ENCODE measurements at places on chromosomes 2 and 18.

- DNase-seq: no peak
Observed at GRCh38 chr2:69034845-69035244, 21.9 kb downstream of the ANTXR1 start.

DNA sequence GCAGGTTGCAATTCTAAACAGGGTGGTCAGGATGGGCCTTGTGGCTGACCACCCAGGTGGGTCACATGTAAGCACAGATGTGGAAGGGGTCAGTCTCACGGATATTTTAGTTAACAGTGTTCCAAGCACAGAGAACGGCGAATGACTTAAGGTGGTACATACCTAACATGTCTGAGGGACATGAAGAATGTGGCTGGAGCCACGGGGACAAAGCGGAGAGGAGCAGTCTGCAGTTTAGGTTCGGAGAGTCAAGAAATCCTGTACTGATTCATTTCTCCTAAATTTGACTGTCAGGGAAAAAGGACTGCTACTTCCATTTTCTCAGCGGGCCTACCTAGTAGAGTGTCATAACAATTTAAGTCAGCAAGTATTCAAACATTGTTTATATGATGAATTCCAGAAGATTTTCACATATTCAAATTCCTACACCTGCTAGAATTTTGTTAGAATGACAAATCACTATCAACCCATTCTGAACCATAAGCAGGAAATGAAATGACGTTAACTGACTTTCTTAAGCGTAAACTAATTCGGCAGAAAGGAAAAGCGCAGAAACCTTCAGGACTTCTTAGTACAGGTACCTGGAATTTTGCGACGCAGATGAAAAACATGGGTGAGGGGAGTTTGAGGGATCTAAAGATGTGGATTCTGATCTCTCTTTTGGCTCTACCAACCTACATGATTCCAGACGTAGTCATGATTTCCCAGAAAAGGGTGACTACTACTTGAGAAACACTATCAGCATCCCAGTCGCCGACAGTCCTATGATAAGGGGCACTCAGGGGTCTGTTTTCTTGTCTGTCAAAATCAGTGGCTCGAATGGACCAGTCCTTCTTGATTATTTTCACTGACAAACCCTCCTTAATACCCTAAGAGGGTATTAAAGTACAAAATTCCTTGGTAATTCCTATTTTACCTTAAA, 41.3 kb downstream of the PTPN2 start:
- no peak for DNase-seq

DNA sequence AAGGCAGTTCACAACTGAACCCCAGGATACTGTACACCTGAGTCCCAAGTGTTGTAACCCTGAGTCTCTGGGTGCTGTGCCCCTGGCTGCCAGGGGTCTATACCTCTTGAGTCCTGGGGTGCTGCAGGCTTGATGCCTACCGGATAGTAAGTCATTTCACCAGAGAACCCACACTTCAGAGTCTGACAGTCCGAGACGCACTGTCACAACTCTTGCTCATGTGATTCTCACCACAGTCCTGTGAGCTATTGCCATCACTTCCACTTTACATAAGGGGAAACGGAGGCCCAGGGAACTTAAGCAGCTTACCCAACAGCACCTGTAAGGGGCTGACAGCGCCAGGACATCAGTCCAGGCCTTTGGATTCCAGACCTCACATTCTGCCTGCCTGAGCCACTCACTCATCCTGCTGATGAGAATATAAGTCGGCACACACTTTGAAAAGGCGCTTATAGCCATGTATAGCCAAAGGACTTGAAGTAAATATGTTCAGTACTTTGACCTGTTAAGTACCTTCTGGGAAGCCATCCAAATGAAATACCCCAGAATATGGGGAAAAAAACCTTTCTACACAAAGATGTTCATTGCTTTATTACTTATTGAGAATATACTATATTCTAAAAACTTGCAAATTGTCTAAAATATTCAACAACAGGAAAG, 180.7 kb upstream of the ID2 start:
- DNase-seq: no peak

GRCh38 chr18:809985-810642, 1.9 kb downstream of the YES1 start:
- DNase-seq: no peak

DNA sequence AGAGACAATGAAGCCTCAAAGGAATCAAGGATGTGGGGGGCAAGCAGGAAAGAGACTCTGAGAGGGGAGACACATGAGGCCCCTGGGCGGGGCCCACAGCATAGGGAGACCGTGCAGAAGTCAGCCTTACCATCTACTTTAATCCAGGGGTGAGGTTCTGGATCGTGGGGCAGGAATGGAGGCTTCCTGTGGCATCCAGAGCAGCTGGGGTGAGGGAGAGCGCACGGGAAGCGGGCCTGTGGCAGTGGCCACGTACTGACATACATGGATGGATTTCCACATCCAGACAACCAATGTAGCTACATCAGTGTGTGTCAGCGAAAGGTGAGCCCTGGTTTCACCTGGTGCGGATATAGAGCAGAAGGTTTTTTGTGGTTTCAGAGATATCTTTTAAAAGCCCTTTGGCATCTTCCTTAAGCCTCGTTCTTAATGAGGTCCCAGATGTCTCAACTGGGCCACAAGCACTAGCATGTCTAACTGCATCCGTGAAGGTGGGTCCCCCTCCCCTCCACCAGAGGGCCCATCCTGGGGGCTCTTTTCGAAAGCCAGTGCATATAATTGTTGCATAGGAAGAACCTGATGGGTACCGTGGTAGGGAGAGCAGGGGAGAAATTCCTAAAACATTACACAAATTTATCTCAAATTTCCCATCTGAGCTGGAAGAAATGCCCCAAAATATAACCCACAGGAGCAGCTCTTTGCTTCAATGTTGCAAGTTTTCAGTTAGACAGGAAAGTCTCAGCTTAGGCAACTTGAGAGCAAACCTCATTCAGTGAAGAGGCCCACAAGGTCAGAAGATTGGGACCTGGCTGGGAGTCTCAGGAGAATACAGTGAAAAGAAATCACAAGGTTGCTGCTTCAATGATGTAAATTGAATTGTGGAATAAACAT, 90.9 kb downstream of the SP3 start:
- DNase-seq: peak; percentile 45

DNA sequence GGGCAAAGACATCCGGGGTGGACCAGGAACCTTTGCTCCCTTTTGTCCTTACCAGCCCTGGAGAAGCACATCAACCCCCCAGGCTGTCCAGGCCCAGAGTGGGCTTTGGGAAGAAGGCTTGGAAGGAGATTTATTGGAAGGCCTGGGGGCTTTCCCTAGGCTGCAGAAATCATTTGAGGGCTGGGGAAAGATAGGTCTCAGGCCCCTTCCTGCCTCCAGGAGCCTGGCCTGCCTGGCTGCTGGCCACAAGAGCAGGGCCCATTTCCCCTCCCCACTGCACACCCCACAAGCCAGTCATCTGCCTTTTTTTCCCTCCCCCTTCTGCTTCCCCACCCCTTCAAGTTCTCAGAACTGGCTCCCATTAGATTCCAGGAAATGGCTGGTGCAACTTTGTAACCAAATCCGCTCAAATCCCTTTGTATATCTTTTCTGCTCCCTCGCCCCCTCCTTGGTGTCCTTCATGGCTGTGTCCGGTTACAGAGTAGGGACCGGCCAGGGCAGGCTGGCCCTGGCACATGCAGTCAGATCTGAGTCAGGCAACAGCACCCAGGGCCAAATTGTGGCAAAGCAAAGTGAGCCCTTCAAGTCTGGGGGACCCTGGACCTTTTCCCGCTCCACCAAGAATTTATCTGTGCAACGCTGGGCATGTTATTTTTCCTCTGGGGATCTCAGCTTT, 20.8 kb upstream of the TNP1 start:
- no peak for DNase-seq

DNA sequence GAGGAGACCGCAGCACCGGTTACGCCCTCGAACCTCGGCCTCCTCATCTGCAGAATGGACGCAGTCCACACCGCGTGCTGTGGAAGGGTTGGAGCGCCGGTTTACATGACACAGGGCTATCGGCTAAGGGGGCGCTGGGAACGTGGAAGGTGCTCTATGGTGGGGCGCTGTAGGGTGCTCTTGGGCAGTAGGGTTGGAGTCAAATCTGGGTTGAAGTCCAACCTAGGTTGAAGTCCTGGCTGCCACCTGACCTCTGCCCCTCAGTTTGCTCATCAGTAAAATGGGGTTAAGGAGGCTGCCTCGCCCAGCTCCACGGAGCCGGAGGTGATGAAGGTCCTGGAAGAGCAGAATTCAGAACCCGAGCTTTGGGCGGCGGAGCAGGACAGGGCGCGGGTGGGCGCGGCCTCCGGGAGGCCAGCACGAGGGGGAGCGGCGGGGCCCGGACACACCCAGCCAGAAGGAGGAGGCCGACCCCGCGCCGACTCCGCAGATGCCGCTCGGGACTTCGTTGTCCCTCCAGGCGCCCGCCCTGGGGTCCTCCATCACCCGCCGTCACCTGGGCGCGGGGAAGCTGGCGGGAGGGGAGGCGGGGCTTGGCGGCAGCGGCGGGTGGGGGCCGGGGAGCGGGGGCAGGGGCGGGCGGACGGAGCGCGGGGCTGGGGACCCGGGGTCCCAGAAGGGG, 558 bp upstream of the GAREM2 start:
- no peak for DNase-seq

- DNase-seq: no peak
Observed at GRCh38 chr2:179856205-179856604, 5.2 kb downstream of the ZNF385B start.

DNA sequence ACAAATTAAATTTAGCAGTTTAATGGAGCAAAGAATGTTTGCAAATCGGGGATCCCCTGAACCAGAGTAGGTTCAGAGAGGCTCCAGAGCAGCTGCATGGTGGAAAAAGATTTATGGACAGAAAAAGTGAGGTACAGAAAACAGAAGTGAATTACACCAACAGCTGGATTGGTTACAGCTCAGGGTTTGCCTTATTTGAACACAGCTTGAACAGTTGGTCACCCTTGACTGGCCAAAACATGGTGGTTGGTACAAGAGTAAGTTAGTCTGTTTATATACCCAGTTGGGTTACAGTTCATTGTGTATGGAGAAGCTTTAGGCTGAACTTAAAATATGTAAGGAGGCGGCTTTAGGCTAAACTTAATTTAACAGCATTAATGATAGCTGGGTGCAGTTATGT, 5.4 kb upstream of the CDCA7 start:
- DNase-seq: no peak

DNA sequence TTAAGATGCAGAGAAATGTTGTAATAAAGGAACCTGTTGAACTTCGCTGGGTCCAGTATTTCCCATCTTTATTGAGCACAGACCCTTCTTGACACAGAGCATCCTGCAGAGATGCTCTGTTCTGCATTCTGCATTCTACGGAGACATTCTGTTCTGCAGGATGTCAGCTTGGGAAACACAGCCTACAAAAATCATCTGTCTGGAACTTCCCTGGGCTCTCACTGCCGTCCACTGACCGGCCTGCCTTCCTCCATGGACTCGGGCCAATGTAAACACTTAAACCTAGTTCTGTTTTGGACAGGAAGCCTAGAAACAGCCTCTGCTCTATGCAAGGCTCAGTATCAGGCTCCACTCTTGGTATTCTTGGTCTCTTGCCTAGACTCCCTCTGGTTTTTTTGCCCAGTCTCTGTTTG, 90.0 kb upstream of the PPP1CB start:
- peak; percentile 81 for DNase-seq

GRCh38 chr2:236250286-236250685, 13.9 kb downstream of the ASB18 start:
- peak; percentile 8 for DNase-seq

Measured in ACHN (cell line).